ENCODE measurements at places on chromosomes 4 and X.

DNA sequence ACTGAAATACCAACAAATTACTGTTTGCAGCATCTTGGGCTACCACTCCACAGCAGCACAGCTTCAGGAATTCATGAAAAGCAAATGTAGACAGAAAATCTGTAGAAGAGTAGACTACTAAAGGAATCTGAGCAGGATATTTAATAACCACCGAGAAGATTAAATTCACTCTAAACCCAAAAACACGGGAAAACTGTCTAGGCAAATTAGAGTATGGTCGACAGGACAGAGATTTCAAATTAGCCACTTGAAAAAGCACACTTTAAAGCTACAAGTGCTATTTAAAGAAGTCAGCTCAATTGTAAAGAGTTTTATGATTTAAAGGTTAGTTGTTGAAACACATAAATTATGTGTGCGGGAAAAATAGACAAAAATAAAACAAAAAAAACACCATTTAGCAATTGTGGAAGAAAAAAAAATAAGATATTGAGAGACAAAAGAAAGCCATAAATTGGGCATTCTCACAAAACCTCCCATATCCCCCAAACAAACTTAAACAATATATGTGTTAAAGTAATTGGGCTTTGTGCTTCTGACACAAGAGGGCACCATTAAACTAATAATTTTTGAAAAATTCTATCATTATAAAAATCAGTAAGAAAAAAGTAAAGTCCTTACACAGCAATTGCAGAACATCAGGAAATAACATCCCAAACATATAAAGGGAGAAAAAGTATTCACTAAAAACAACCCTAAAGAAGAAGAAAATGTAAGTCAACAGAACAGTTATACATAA, 880.8 kb downstream of the TECRL start:
- no peak for DNase-seq

DNA sequence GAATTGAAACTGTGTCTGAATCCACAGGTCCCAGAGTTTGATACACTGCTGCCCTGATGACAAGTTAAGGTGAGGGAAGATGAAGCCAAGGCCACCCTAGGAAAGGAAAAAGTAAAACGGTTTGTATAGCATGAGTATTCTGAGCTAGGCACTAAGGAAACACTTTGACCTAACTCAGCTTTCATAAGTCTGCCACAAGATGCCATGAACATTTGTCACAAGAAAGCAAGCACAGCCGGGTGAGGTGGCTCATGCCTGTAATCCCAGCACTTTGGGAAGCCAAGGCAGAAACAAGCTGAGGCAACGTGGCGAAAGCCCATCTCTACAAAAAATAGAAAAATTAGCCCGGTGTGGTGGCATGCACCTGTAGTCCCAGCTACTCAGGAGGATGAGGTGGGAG, 34.2 kb downstream of the ELOVL6 start:
- peak; percentile 61 for DNase-seq

GRCh38 chr4:16916719-16917337, 18.4 kb upstream of the LDB2 start:
- no peak for DNase-seq

DNA sequence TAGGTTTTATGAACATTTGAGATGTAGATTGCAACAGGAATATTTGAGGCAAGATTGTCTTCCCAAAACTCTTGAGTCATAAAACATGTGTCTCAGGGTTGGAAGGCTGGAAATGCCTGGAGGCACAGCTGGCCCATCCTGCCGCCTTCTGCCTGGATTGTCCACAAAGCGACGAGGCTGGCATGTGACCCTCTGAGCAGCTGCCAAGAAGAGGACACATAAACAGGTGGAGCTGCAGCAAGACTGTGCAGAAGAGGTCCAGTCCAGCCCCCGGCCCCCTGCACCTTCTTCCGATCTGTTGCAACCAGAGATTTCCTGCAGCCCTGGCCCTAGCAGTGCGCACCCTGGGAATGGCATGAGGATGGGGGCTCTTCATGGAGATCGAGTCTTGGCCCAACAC, 101.9 kb upstream of the BCOR start:
- DNase-seq = peak; percentile 57
